H1 (cell line): ENCODE measurements at places on chromosomes 3 and 15. TPM values are rescaled to one million over a fixed set of nuclear protein-coding genes. Genes with fewer than 3 reads are reported as not detected.

The TMED3 gene
- total RNA-seq, result 50.2 and 51.6 TPM in 2 replicates

GRCh38 chr15:89058876-89059405 lies 29.3 kb upstream of the ABHD2 start:
- H3K36me3 ChIP-seq, result no peaks in the 10 kb centered on the region
- H3K27me3 ChIP-seq, result no peaks in the 10 kb centered on the region
- no peak overlapping the region for H3K27ac ChIP-seq
- H3K4me1 ChIP-seq, result peaks cover 2% of the 10 kb centered on the region
- no peak for DNase-seq
- H3K4me3 ChIP-seq, result no peak overlapping the region

- H3K27me3 ChIP-seq, result no peaks in the 10 kb centered on the region
- H3K27ac ChIP-seq, result no peak overlapping the region
- H3K4me3 ChIP-seq, result no peak overlapping the region
- DNase-seq, result no peak
- H3K4me1 ChIP-seq, result peaks cover 2% of the 10 kb centered on the region; the same call in 1 of the 2 replicates
- H3K36me3 ChIP-seq, result no peaks in the 10 kb centered on the region
Observed at GRCh38 chr3:65884071-65884470, 154.6 kb downstream of the MAGI1 start.

GRCh38 chr3:16671690-16672089 lies 66.5 kb upstream of the DAZL start:
- peak overlapping the region; percentile 81 for H3K27ac ChIP-seq
- DNase-seq, result no peak
- no peaks in the 10 kb centered on the region for H3K27me3 ChIP-seq
- peaks cover 16% of the 10 kb centered on the region; the same call in 1 of the 2 replicates for H3K4me1 ChIP-seq
- H3K36me3 ChIP-seq, result peaks cover 52% of the 10 kb centered on the region

The ZBBX gene
- 0.84 and 1.0 TPM in 2 replicates for total RNA-seq

DNA sequence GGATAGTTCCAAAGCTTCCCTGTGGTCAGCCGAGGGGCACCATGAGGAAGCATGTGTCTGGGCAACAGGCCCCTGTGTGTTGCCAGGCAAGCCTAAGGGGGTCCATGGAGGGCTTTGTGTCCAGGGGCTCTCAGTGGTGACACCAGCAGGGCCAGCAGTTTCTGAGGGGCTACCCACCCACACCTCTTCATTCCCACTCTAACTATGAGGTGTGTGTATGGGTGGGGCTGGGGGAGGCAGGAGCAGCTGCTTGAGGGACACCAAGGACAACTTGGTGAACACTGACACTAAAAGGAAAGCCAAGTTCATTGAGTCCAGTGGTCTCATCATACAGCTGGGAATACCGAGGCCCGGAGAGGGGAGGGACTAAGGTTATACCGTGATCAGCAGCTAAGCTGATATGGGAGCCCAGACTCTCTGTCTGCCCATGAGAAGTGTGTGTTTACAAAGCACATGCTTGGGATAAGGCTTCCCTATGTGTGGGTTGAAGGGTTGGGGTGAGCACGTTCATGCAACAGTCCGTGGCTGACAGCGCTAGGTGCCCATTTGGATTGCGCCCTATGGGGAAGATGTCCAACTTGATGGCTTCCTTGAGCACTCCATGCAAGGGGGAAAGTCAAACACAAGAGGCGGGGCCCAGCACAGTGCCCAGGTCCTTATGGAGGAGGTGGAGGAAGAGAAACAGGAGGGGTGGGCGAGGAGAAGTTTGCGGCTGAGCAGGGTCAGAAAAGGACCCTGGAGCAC lies 34.8 kb upstream of the CHRNB4 start:
- no peaks in the 10 kb centered on the region for H3K36me3 ChIP-seq
- H3K27ac ChIP-seq, result no peak overlapping the region
- no peak for DNase-seq
- H3K4me3 ChIP-seq, result no peak overlapping the region
- H3K4me1 ChIP-seq, result peaks cover 20% of the 10 kb centered on the region

GRCh38 chr15:52727815-52728214 lies 48.6 kb upstream of the ATOSA start:
- H3K4me1 ChIP-seq, result no peaks in the 10 kb centered on the region
- H3K27me3 ChIP-seq, result no peaks in the 10 kb centered on the region
- H3K36me3 ChIP-seq, result no peaks in the 10 kb centered on the region
- H3K27ac ChIP-seq, result no peak overlapping the region
- no peak for DNase-seq

DNA sequence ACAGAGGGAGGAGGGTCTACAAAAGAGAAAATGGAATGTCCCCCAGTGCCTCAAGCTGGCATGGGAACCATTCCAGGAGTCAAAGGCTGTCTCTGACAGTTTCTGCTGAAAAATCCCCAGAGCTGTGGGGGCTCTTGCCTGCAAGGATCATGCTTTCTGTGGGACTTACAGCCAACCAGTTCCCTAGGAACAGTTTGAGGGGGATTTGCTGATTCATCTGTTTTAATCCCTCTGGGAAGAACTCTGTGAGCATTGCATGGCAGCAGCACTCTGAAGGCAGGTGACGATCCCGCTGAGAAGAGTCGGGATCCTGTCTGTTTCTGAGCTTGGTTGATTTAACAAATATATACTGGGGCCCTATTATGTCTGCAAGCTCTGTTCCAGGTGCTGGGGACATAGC lies 176.0 kb downstream of the SSR3 start:
- H3K36me3 ChIP-seq, result no peaks in the 10 kb centered on the region
- no peak overlapping the region for H3K4me3 ChIP-seq
- no peak for DNase-seq
- no peak overlapping the region for H3K27ac ChIP-seq
- H3K27me3 ChIP-seq, result no peaks in the 10 kb centered on the region

DNA sequence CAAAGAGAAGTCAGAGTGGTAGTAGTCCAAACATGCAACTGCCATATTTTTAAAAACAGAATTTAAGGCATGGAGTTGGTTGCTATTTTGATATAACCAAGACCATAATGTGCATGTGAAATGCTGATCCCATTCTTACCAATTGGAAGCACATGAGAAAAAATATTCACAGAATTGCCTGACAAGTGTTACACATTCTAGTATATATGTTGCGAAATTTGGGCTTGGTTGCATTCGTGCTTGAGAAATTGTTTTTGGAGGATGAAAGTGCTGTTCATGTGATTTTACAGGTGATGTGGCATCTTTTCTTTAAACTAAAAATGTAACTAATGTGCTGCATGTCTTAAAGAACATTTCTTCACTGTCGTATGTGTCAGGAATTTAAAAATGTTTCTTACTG lies 199.7 kb downstream of the CHL1 start:
- DNase-seq, result no peak
- no peaks in the 10 kb centered on the region for H3K36me3 ChIP-seq
- no peak overlapping the region for H3K27ac ChIP-seq
- H3K27me3 ChIP-seq, result no peaks in the 10 kb centered on the region

The PPIP5K1 gene
- 18.8 and 24.3 TPM in 2 replicates for total RNA-seq

The HTR3E gene
- total RNA-seq, result not detected in 2 replicates

GRCh38 chr3:80263260-80263659 lies 495.5 kb upstream of the ROBO1 start:
- no peaks in the 10 kb centered on the region for H3K4me1 ChIP-seq
- no peak overlapping the region for H3K4me3 ChIP-seq
- no peak overlapping the region for H3K27ac ChIP-seq
- no peak for DNase-seq
- no peaks in the 10 kb centered on the region for H3K27me3 ChIP-seq
- no peaks in the 10 kb centered on the region for H3K36me3 ChIP-seq
